D721Med (cell line): ENCODE measurements at places on chromosomes 7 and 10.

DNA sequence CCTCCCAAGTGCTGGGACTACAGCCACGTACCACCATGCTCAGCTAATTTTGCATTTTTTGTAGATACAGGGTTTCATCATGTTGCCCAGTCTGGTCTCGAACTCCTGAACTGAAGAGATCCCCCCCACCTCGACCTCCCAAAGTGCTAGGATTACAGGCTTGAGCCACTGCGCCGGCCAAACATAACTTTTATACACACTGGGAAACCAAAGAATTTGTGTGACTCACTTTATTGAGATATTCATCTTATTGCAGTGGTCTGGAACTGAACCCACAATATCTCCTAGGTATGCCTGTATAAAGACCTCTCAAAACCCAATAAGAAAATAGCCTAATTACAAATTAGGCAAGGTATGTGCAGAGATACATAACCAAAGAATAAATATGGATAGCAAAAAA, 182.6 kb upstream of the FEZF1 start:
- no peak for DNase-seq

DNA sequence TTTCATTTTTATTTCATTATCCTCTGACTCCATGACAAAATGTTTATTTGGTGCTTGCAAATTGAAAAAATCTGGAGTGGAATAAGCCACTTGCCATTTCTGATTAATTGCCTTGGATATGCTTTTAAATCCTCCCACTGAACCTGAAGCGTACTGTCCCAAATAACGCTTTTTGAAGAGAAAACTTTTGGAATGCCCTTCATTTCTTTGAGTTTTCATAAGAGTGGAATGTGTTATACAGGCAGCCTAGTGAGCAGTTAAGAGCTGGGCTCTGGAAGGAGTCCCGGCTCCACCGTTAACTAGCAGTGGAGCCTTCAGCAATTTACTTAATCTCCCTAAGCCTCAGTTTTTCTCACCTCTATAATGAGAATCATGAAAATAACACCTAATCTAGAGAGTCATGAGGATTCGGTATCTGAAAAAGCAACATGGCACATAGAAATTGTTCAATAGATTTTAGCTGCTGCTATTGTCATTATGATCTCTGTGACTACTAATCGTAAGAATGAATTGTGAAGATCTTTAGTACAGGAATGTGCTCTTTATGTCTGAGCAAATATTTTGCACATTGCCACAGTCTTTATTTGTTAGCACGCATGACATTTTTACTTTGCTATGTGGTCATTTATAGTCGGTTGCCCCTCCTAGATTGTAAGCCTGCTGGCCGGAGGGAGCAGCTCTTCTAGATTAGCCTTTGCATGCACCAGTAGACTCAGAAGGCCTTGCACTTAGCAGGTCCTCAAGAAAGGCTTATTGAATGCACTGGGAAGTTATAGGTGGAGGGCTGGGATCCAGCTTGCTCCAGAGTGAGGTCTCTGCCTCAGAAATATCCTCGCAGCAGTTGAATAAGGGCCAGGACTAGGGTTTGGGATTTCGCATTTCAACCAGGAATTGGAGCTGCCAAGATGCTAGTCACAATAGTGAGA, 59.4 kb downstream of the PLCE1 start:
- DNase-seq = no peak

GRCh38 chr10:105070952-105071351, 429.9 kb downstream of the SORCS3 start:
- DNase-seq = no peak

GRCh38 chr10:112490545-112490944, 43.5 kb downstream of the VTI1A start:
- no peak for DNase-seq

- DNase-seq = no peak
Observed at GRCh38 chr7:151768805-151769187, 108.1 kb downstream of the PRKAG2 start.

- DNase-seq = no peak
Observed at GRCh38 chr7:91876391-91877133, 3.9 kb downstream of the MTERF1 start.

- no peak for DNase-seq
Observed at GRCh38 chr10:69096045-69096444, 8.1 kb downstream of the SRGN start.

- DNase-seq = no peak
Observed at GRCh38 chr7:110676785-110677184, 414.1 kb upstream of the LRRN3 start.

GRCh38 chr10:46033602-46034011, 3.2 kb upstream of the NCOA4 start:
- DNase-seq = no peak

DNA sequence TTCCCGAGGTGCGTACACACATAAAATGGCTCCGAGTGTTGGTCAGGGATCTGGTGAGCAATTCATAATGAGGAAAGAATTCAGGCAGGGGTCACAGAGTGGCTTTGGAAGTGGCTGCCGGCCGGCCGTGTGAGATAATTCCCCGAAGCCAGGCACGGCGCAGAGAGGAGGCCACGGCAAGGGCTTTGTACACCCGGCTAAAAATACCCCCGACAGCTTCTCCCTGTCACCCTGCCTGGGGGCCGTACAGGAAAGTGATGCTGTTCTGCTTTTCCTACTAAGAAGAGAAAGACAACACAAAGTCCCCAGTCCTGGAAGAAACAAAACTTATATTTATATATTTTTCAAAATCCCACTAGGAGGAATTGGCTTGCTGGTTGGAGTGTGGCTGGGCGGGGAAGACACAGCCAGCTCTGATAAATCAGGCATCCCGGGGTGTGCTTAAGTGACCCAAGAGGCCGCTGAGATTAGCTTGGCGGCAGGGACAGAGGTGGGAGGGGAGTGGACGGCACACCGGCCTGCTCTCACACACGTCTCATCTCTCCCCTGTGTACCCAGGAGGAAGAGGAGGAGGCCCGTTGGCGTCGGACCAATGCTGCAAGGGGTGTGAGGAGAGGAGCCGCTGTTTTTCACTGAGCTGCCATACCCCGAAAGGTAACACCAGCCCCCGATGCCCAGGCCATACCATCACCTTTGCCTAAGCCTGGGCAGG, 70.5 kb downstream of the ZMIZ1 start:
- no peak for DNase-seq

- no peak for DNase-seq
Observed at GRCh38 chr10:98144985-98145384, 10.5 kb downstream of the R3HCC1L start.

DNA sequence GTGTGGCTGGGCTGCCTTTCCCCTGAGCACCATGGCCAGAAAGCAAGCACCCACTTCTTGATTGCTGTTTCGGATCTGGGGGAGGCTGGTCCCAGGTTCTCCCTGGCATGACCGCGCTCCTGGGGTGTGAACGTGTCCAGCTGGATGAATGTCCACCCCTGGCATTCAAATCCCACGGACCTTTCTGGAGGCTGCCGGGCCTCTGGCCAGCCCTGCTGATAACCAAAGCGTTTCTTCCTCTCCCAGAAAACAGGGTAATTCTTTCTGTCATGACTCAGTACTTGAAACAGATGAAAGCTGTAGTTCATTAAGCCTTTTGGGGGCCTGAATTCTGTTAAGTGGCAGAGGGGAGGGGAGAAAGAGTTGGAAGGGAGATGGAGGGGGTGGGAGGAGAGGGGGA, 73.1 kb upstream of the SAMD8 start:
- no peak for DNase-seq

DNA sequence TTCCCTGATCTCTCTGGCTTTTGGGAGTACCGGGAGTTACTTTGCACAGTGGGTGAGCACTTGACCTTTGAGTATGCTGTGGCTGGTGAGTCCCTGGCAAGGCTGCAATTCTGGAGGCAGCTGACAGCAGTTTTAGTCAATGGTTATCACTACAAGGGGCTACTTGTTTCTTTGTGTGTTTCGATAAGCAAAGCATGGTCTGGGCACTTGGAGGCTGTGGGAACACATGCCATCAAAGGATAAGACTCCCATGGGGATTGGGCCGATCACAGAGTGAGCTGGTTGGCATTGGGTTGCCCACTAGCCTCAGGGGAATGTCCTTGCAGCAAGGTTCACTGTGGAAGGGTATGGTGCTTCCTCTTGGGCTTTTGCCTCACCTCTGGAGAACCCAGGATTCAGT, 208.2 kb downstream of the SNX13 start:
- DNase-seq = no peak

- no peak for DNase-seq
Observed at GRCh38 chr7:149306854-149307253, 44.9 kb downstream of the ZNF783 start.

DNA sequence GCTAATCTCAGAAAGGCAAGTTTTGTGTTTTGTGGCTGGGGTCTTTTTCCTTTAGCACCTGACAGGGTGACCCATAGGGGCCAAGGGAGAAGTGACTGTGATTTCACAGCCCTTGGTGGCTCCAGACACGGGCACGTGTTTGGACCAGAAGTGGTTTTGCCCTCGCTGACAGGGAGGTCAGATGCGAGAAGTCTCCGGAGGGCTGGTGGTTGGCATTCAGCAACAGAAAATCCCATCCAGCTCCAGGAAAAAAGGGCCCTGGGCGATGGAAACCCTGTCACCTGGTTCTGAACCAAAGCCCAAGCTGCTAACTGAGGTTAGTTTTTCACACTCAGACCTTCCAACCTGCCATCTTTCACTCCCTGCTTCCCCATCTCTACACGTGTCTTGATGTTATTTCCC, 272.9 kb downstream of the TRIL start:
- DNase-seq = no peak

DNA sequence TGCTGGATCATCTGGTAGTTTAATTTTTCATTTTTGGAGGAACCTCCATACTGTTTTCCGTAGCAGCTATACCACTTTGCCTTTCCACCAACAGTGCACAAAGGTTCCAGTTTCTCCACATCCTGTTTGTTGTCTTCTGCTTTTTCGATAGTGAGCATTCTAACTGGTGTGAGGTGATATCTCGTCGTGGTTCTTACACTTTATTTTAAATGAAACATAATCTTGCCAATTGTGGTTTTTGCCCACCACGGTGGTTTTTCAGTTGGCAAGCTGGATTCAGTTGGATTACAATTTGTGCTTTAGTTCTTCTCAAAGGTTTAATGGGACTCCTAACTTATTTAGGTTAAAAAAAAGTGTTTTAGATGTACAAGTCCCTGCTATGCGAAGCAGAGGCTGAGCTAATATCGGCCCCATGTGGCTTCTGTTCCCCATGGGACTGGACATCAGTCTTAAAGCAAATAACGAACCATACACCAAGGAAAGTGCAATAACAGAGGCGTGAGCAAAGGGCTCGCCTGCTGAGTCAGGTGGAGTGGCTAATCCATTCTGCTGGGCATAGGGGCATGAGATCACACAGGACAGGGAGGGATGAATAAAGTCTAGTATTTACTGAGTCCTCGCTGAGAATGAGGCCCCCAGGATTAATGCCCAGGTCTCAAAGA, 153.6 kb downstream of the AOAH start:
- no peak for DNase-seq

DNA sequence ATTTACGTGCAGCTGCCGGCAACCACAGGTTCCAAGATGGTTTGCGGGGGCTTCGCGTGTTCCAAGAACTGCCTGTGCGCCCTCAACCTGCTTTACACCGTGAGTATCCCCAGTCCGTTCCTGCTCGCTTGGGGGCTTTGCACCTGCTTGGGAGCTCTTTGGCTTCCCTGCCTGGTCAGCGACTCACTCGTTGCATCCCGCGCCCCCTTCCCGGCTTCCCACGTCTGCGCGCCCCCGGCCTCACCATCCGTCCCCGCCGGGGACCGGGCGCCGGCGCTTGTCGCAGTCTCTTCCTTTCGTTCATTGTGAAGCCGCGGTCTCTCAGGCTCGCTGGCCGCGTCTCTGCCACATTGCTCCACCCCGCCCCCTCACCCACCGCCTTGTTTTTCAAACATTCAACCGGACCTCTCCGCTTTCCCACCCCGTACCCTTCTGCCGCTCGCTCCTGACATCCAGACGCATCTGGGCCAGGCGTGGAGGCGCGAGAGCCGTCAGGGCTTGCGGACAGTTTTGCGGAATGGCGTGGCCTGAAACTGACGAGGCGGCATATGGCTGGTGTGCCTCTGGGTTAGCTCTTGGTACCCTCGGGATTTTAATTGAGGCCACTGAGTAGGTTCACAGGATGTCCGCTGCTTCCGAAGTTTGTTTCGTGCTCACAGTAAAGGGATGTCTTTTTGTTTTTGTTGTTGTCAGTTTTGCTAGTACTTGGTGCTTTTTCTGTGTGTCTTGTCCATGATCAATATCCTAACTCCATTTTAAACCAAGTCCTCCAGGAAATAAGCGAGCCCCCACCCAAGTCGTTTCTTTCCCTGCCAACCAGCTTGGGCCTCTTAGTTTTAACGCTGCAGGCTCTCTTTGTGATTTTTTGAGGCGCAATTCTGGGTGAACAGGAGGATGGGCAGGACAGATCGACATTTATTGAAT, 639 bp downstream of the TSPAN13 start:
- DNase-seq = no peak

- no peak for DNase-seq
Observed at GRCh38 chr10:132563485-132564248, 26.1 kb downstream of the INPP5A start.
